Type B pancreatic cell (in vitro differentiated cells): ENCODE measurements at places on chromosomes 7 and 10. TPM values are rescaled to one million over a fixed set of nuclear protein-coding genes. Genes with fewer than 3 reads are reported as not detected.
A peak's percentile ranks its signal among the peaks of the same experiment; 100 is the strongest.

GRCh38 chr7:101626069-101626671, 2.9 kb downstream of the MYL10 start:
- no peak for DNase-seq

DNA sequence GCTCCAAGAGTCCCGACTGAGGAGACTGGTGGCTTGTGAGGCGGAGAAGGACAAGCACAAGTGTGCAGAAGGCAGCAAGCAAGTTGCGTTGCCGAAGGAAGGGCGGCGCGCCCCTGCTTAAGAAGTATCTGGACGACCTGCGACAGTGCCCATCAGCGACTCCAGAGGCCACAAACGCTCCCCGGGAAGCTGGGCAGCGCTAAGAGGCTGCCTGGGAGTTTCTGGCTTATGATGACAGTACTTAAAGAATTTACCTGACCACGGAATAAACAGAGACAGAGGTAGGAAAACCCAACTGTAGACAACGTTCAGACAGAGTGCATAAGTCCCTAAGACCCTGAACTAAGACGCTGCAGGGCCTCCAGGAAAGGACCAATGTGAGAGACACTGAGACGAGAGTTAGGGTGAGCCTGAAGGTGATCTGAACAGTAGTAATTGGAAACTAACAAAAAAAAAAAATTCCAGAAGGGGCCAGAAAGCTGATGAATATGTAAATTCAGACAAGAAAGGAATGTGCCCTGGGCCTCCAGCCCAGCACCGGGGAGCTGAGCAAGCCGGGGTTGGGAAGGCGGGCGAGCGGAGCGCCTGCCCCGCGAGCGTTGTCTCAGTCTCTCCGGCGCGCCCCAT, 1.0 kb downstream of the OSBPL3 start:
- no peak for DNase-seq

DNA sequence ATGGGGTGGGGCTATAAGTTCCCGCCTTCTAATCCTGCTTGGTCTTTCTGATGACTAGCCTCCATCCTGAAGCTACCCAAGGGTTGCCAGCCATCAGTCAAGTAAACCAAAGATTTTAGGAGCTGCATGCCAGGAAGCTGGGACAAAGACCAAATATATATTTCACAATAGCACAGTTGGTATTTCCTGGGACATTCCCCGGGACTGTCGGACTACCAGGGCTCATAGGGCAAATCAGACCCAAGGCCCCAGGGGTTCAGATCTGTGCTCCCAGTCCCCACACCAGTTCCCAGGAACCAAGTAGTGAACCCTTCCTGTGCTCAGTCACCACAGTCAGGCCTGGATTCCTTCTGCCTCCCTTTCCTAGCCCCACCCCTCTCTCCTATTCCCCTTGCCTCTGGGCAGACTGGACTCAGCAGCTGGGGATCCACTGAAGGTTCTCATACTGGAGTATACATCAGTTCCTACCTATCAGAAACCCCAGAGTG, 5.7 kb upstream of the CXCL12 start:
- DNase-seq, result peak; percentile 48

Gene KIAA1217
- 73.2 and 99.0 TPM in 2 replicates for total RNA-seq

- no peak for DNase-seq
Observed at GRCh38 chr7:94612661-94613060, 43.3 kb downstream of the SGCE start.

DNA sequence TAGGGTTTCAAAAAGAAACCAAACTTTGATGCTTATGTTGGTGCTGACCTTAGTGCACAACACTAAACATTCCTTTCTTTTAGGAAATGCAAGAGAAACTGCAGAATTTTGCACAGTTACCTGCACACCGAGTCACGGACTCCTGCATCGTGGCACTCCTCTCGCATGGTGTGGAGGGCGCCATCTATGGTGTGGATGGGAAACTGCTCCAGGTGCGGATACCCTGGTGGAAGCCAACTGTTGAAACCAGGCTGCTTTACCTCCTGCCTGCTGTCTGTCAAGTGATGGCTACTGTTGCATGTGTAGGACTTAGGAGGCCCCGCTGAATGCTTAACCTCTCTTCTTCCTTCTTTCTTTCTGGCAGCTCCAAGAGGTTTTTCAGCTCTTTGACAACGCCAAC, 11.7 kb downstream of the CASP2 start:
- no peak for DNase-seq

GRCh38 chr7:2843711-2844152, 376 bp downstream of the GNA12 start:
- DNase-seq, result no peak
